ENCODE measurements at places on chromosomes 1 and 21. TPM values are rescaled to one million over a fixed set of nuclear protein-coding genes. Genes with fewer than 3 reads are reported as not detected.

Gene CYP4A11
- not detected for total RNA-seq

DNA sequence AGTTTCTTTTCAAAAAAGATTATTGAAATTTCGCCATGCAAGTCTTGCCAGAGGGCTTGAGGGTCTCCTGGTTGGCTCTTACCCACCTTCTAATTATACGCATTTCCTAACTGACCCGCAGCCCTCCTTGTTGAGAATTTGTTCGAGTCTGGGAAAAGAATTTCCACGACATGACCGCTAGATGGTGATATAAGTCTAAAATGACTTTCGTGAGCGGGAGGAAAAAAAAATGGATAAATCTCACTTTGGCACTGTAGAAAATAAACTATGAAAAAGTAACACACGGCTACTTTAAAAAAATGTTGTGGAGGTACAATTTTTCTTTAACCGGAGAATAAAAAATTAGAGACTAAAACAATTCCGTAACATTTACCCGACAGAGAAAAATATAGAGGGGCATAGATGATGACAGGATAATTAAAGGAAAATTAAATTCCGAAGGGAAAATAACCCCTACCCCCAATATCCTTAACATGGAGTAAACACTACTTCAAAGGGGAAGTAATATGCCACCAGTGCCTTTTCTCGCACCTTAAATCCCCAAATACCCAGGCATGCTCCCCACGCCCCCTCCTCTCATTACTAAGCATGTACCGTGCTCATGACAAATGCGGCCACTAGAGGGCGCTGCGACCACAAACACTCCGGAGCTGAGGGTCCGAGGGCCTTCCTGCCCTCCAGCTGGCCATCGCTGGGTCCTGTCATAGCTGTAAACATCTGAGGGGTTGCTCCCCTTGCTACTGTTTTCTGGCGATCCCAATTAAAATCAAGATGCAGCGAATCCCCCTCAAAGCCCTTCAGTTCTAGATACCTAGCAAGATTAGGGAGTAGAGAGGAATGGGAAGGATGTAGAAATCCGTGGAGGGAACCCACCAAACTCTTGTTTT, 266.9 kb downstream of the ASTN1 start:
- H3K36me3 ChIP-seq, result no peaks in the 10 kb centered on the region
- peak overlapping the region; percentile 32 for H3K4me3 ChIP-seq
- H3K27me3 ChIP-seq, result no peaks in the 10 kb centered on the region
- peak; percentile 82 for DNase-seq

Gene GCSAML
- not detected for total RNA-seq

DNA sequence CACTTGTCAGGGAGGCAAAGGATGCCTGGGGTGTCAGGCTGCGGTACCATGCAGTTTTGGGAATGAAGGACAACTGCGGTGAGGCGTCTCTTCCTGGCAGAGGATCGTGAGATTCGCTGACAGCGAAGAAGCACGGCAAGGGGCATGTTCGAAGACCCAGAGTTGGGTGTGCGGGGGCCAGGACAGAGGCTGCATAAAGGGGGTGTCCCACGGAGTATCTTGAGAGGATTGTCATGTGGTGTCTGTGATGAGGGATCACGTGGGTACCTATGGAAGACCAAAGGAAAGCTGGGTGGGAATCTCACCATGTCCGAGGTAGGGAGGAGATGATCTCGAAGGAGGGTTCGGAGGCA, 372 bp downstream of the SLC25A44 start:
- no peaks in the 10 kb centered on the region for H3K27me3 ChIP-seq
- H3K4me1 ChIP-seq, result peaks cover 13% of the 10 kb centered on the region
- peak overlapping the region; percentile 65 for H3K4me3 ChIP-seq
- no peak for DNase-seq
- H3K27ac ChIP-seq, result peak overlapping the region; percentile 94

DNA sequence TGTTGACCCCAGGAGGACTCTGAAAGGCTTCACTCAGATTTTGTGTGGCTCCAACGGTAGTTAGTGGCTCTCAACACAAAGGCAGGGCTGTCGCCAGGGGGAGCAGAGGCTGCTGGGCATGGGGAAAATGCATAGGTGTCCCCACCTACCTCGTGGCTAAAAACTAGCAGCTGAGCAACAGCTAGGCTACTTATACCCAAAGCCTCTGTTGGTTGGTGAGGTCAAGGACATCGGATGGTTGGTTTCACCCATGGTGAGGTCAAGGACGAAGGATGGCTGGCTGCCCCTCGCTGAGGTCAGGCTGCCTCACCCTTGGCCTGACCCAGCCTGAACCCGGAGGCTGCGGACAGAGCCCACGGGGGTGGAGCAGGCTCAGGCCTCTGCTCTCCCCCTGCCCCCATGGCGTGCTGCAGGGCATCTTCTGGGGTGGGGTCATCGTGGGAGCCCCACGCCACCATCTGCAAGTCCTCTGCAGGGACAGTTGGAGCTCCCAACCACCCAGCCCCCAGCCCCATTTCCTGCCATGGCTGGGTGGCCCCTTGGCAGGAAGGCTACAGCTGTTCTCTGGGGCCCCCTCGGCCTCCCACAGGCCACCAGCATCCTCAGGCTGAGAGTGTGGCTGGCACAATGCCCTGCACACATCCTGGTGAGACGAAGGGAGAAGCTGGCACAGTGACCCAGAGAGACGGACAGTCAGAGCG, 8.5 kb upstream of the GNB1 start:
- H3K27me3 ChIP-seq, result no peaks in the 10 kb centered on the region
- no peak overlapping the region for H3K27ac ChIP-seq
- H3K36me3 ChIP-seq, result no peaks in the 10 kb centered on the region
- peaks cover 12% of the 10 kb centered on the region for H3K4me1 ChIP-seq
- DNase-seq, result no peak

Gene PKP1
- 492 TPM for total RNA-seq

Data from A673 (cell line).